ENCODE measurements at places on chromosomes 4 and X.

DNA sequence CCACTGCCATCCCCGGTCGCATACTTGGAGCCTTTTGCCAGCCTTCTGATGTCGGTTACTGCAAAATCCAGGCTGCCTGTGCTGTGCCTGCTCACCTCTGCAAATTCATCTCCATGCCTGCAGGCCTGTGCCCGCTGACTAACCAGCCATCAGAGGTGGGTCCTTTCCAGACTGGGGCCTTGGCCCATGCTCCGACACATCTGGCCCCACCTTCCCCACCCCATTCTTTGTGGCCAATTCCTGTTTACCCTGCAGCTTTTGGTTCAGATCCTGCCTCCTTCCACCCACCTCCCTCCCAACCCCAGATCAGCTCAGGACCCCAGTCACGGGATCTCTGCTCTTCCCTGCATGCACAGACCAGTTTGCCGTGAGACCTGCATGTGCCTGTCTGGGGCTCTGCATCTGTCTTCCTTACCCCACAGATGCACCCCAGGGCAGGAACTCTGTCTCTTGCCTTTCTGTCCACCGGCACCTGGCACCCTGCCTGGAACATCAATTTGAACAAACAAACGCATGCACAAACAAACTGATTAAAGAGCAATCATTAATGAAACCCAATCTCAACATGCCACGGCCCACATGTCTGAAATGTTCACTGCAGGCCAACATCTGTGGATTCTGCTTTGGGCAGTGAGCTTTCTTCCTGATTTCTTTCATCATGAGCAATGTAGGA lies 112.8 kb upstream of the PSAPL1 start:
- no peak for DNase-seq

DNA sequence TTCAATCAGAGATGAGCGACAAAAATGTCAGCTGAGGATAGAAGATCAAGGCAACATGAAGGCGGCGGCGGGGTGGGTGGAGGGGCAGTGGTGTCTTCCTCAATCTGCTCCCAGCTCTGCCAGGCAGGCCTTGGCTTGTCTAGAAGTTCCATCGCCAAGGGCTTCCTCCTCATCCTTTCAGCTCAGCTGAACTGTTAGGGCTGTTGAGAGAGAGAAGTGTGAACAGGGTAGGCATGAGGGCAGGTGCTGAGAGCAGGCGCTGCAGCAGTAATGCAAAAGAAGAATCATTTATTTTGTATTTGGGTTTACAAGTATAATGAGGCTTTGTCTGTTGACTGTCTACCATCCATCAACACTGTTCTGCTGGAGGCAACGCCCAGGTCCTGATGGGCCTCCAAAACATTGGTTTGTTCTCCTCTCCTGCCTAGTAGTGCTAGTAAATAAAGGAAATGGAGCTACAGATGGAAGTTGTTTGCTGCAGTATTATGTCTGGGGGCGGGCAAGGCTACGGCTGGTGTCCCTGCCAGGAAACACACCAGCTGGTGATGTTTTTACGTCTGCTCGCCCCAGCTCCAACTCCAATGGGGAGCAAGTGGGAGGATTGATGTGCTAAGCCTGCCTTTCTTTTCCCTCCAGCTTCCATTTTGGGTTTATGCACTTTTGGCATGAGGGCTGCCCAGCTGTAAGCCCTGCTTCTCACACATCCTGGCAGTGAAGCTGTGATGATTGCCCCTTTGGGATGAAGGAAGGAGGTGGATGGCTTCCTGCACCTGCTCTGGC lies 139.4 kb upstream of the BOD1L1 start:
- no peak for DNase-seq

DNA sequence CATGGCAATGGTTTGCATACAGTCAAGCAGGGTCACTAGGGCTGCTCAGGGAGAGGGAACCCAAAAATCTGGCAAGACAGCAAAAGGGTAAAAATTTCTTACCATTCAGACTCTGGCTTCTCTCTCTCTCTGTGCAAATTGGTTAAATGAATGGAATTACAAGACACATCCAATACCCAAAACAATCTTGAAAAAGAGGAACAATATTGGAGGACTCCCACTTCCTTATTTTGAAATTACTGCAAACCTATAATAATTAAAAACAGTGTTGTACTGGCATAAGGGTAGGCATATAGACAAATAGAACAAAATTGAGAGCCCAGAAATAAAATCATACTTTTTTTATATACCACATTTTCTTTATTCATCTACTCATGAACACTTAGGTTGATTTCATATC lies 24.1 kb downstream of the ETDA start:
- no peak for DNase-seq

DNA sequence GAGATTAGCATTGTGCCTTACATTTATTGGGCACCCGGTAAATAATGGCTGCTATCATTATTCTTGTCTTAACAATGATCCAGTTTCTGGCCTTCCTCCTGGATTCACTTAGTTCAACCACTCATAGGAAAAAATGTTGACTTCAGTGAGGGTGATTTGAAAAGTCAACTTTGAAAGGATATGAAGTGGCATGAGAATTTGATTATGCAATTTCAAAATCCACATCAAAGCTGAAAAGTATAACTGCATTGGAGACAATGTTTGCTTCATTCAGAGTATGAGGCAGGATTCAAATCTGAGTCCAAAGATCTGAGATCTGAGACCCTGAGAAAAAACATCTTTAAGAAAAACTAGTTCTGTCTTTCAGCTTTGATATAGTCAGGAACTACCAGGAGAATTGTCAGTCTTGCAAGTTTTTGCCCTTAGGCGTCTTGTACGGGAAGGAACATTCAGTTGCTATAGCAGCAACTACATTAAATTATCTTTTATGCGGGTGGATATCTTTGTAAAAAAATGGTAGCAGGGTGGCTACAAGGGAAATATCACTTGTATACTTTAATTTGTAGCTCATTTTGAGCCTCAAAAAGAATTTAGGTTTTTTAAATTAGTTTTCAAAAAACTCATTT lies 587.5 kb upstream of the LCORL start:
- no peak for DNase-seq

DNA sequence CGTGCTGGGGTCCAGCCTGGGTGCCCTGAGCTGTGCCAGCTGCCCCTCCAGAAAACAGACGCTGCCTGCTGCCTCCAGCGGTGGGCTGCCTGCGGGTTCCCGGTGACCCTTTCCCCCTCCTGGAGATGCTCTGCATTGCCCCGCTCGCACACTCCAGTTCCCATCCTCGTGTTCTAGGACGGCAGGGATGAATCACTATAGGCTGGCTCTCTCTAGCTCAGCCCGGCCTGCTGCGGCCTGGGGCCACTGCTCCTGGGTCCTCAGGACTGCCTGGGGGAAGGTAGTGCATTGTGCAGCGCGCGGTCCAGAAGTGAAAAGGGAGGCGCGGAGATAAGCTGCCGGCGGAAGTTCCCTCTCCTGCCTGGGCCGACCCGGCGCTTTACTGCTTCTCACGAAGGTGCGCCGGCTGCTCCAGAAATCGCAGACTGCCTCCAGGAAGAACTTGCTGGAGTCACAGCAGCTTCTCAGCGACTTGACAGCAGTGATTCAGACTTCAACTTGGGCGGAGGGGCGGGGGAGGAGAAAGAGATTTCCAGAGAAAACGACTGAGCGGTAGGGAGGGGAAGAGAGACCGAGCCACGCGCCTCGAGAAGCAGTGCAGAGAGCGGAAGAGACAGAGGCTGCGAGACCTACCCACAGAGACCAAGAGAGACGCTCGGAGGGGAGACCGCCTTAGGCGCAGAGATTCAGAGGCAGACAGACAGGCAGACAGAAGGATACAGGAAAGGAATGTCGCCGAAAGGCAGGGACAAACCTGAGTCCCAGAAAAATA lies 6.7 kb upstream of the MSX1 start:
- DNase-seq = no peak

DNA sequence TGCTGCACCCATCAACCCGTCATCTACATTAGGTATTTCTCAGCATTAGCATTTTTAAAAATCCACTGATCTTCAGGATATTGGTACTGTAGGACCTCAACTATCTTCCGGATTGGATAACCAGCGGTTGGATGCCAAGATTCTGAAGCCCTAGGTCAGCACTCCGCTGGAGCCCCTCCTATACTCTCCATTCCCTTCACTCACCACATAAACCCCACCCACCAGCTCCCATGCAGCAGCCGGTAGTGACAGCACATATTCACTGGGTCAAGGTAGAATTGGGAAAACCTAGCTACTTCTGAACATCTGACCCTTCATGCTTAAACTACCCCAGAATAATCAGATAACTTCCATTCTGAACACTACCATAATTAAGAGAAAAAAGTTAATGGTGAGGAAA lies 134.9 kb downstream of the CORIN start:
- DNase-seq = no peak

GRCh38 chr4:86250619-86251018 lies 109.2 kb downstream of the MAPK10 start:
- DNase-seq = no peak

DNA sequence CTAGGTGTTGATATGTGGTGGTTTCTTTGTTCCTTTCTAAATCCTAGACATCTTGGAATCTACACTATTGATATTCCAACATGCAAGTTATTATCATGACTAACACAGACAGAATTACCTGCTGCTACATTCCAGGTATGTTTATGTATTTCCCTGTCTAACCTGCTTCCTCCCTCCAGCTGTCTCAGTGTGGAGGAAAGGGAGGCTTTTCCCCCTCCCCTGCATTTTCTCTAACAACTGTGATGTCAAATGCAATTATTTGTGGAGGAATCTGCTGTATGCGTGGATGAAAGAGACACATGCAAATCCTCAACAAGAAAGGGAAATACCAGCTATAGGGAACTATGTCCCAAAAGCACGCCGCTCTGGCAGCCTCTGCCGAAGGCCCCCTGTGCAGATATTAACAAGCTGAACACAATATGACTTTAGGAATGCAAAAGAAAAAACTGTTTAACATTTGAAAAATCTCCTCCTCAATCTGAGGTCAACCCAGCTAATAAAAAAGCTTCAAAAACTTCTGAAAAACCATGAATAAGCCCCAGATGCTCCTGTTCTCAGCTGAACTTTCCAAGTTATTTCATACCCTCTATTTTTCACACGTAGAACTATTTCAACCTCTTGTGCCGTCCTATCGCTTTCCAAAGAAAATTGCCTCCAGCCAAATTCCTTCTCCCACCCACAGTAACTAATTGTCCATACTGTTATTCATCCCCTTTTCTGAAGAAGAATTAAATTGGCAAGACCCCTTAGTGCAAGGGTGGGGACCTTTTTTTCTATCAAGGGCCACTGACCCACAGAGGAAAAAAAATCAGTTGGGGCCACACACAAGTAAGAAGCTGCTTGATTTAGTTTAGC lies 225.1 kb upstream of the GPC4 start:
- DNase-seq = no peak

- no peak for DNase-seq
Measured at GRCh38 chr4:158121161-158121579, 51.7 kb downstream of the GASK1B start.

- DNase-seq = no peak
Measured at GRCh38 chr4:111961809-111962208, 183.4 kb upstream of the FAM241A start.

DNA sequence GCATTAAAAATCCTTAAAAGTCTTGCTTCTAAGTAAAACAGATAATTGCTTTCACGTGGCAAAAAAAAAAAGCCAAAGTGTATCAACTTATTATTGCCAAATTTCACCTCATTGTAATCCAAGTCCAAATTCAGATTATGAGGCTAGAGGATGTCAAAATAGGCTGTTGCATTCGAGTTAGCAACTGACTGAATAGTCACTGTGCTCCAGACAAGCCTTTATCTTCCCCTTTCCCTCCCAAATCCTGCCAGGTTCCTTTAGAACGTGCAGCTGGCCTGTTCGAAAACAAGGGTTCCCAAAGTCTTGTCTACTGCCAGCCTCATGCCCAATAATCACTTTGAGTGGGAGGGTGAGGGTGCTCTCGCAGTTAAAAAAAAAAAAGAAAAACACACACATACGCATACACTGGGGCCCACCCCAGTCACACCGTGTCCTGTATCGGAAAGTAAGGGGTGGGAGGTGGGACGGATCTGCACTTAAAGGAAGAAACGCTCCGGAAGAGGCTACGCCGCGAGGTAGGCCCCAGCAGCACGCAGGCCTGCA lies 603 bp downstream of the MAD2L1 start:
- no peak for DNase-seq

DNA sequence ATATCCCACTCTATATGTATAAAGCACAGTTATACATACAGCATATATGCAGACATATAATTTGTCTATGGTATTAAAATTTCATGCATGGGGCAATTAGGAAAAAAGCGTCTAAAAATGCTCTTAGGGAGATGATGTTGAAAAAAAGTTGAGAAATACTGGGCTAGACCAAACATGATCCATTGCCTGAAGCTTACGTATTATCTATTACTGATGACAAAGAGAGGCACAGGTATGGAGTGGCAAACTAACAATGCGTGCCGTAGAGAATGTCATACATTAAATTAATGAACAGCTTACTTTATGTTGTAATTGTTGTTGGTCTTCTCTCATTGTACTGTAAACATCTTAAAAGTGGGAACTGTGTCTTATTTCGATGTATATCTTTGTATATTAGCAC lies 13.9 kb downstream of the RHOH start:
- no peak for DNase-seq

- no peak for DNase-seq
Measured at GRCh38 chr4:116066711-116067245, 953.4 kb upstream of the NDST4 start.

DNA sequence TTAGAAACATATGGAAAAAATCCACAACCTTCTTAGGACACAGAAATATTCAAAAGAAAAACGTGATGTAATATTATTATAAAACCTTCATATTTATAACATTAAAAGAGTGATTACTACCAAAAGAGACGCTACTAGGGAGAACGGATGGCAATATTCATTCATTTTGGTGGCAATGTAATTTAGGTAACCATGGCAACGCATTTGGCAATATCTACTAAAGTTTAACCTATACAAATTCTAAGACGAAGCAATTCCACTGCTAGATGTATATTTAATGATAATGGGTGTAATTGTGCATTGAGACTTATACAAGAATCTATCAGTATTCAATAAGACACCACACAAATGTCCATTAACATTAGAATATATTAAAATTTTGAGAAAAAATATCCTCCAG lies 709.4 kb downstream of the ARAP2 start:
- no peak for DNase-seq

DNA sequence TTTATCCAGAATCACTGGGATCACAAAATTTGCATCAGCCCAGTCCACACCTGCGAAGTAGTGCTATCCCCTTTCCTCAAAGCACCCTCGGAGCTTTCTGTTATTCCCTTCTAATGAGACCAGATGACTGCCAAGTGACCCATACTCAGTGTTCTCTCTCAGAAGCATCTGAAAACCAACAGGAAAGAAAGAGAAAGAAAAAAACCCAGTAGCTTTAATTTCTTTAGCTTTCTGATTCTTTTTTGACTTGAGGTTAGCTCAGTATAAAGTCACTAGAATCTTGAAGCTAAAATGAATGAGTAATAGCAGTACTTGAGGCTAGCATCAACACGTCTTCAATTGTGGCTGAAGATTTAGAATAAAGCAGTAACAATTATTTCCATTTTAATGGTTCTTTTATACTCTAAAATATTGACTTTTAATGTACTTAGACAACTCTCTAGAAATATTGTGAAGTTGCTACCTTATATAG lies 124.4 kb downstream of the ANK2 start:
- no peak for DNase-seq

GRCh38 chr4:2101346-2102044 lies 42.4 kb downstream of the NAT8L start:
- no peak for DNase-seq

GRCh38 chrX:109753256-109753655 lies 20.2 kb upstream of the ACSL4 start:
- DNase-seq = no peak
